ENCODE measurements at places on chromosomes 3 and 15. TPM values are rescaled to one million over a fixed set of nuclear protein-coding genes. Genes with fewer than 3 reads are reported as not detected.

DNA sequence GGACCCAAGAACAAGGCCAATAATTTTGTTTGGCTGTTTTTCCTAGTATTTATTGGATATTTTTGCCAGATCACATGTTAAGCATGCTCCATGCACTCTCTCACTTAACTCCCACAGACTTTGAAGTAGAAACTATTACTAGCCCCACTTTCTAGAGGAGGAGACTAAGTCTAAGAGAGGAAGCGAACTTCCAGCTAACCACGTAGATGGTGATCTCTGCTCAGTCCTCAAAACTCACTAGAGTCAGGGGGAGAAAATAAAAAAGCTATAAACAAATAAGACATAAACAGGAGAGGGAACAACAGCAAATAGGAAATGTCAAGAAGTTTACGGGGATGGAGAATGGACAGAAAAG lies 481.0 kb upstream of the PROK2 start:
- H3K4me1 ChIP-seq = peaks cover 42% of the 10 kb centered on the region
- peak overlapping the region; percentile 7 for H3K4me3 ChIP-seq
- no peak for DNase-seq
- peak overlapping the region; percentile 56 for H3K27ac ChIP-seq

DNA sequence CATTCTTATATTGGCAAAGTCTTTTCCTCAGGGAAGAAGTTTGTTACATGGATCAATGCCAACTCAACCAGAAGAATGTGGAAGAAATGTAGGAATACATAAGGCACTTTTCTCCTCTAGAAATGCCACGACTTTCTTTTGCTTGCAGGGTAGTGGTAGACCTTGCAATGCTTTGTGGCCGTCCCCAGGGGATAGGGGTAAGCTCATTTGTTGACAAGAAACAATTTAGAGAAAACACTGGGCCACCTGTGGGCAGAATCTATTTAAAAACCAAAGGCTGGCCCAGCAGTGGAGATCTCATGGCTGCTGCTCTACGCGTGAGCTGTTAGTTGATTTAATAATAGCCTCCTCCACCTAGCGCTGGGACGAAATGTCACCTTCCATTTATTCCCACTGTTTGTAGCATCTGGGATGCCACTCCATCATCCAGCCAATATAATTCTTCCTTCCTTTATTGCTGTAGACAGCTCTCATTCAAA lies 64.6 kb upstream of the PFN2 start:
- no peak overlapping the region for H3K27ac ChIP-seq
- H3K4me1 ChIP-seq = peaks cover 2% of the 10 kb centered on the region
- no peak for DNase-seq
- no peaks in the 10 kb centered on the region for H3K36me3 ChIP-seq

GRCh38 chr3:112247350-112247749 lies 46.7 kb downstream of the SLC9C1 start:
- no peak for DNase-seq
- H3K36me3 ChIP-seq = no peaks in the 10 kb centered on the region
- no peak overlapping the region for H3K27ac ChIP-seq

DNA sequence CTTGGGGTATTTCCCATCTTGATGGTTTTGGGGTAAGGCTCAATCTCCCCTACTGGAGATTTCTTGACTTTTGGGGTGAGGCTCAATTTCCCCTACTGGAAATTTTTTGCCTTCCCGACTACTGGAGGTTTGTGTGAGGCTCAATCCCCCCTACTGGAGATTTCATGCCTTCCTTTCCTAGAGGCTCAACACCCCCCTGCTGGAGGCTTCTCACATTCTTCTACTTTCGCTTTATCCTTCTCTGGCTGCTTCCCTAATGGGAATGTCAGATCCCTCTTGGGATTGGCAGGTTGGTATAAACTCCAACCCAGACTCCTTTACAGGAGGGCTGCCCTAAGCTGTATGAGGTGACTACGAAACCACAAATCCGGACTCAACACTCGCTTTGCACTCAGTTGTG lies 49.2 kb downstream of the KATNBL1 start:
- peaks cover 95% of the 10 kb centered on the region for H3K36me3 ChIP-seq
- no peaks in the 10 kb centered on the region for H3K27me3 ChIP-seq
- DNase-seq = no peak
- no peak overlapping the region for H3K27ac ChIP-seq
- no peak overlapping the region for H3K4me3 ChIP-seq

GRCh38 chr3:58095603-58096138 lies 87.4 kb downstream of the FLNB start:
- DNase-seq = no peak
- no peak overlapping the region for H3K4me3 ChIP-seq

GRCh38 chr3:98099848-98100247 lies 12.9 kb downstream of the OR5AC2 start:
- H3K27ac ChIP-seq = no peak overlapping the region
- DNase-seq = no peak
- no peaks in the 10 kb centered on the region for H3K4me1 ChIP-seq
- H3K36me3 ChIP-seq = no peaks in the 10 kb centered on the region

The ATP8B4 gene
- total RNA-seq = 75.3 TPM

GRCh38 chr15:93932164-93932776 lies 299.1 kb upstream of the MCTP2 start:
- no peak for DNase-seq
- H3K36me3 ChIP-seq = no peaks in the 10 kb centered on the region
- H3K27me3 ChIP-seq = peaks cover 3% of the 10 kb centered on the region
- no peak overlapping the region for H3K4me3 ChIP-seq
- no peak overlapping the region for H3K27ac ChIP-seq
- H3K4me1 ChIP-seq = peaks cover 12% of the 10 kb centered on the region

- no peak overlapping the region for H3K27ac ChIP-seq
- H3K4me1 ChIP-seq = peaks cover 14% of the 10 kb centered on the region
- peaks cover 59% of the 10 kb centered on the region for H3K27me3 ChIP-seq
- no peaks in the 10 kb centered on the region for H3K36me3 ChIP-seq
- no peak overlapping the region for H3K4me3 ChIP-seq
- DNase-seq = no peak
Measured at GRCh38 chr15:76065245-76065644, 5.5 kb downstream of the TMEM266 start.

DNA sequence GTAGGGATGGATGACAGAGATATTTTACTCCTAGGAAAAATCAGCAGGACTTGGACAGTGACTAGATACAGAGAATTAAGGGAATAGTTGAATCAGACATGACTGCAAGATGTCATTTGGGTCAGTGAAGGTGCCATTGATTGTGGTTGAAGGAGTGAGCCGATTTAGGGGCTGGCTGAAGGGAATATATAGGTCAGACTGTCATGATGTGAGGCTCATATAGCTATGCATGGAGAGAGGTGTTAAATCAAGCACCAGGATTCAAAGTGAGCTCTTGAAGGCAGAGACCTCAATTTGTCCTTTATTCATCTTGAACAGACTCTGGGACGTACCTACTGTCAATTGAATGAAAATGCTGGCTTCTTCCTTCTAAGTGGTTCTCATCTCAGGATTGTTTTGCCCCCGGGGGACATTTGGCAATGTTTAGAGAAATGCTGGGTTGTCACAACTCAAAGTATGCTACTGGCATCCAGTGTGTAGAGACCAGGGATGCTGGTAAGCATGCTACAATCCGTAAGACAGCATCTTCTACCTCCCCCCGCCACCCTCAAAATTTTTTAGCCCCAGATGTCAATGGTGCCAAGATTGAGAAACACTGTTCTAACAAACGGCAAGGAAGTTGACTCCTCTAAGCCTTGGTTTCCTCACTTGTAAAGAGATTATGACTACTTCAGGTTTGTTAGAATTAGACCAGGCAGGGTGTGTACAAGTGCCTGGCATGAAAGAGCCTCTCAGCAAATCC lies 7.8 kb downstream of the ATP2C1 start:
- H3K27ac ChIP-seq = no peak overlapping the region
- no peak for DNase-seq
- H3K36me3 ChIP-seq = peaks cover 7% of the 10 kb centered on the region
- H3K4me1 ChIP-seq = peaks cover 38% of the 10 kb centered on the region
- no peaks in the 10 kb centered on the region for H3K27me3 ChIP-seq

GRCh38 chr3:169966951-169967915 lies 626 bp downstream of the SEC62 start:
- peak overlapping the region; percentile 91 for H3K4me3 ChIP-seq
- H3K27ac ChIP-seq = peak overlapping the region; percentile 99
- peaks cover 5% of the 10 kb centered on the region for H3K27me3 ChIP-seq

The GOLGA6D gene
- total RNA-seq = not detected

DNA sequence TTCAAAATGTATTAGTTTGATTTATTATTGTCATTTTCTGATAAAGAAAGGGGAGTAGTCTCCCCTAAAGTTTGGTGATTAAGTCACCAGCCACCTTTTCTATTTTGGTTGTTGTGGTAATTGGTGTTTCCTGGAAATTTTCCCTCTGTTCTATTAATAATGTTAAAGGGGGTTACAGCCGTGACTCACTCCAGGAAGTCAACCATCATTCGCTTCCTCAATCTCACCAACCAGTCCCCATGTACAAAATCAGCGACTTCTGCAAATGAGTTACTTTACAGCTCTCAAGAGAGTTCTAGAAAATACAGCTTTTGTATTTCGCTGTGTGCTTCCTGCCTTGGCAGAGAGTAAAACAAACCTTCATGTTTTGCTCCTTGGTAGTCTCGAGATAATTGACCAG lies 285.1 kb downstream of the LPP start:
- DNase-seq = peak; percentile 15
- H3K27ac ChIP-seq = peak overlapping the region; percentile 79
- H3K4me1 ChIP-seq = peaks cover 47% of the 10 kb centered on the region
- peaks cover 31% of the 10 kb centered on the region for H3K36me3 ChIP-seq
- H3K4me3 ChIP-seq = peak overlapping the region; percentile 45

- H3K4me1 ChIP-seq = no peaks in the 10 kb centered on the region
- no peaks in the 10 kb centered on the region for H3K36me3 ChIP-seq
- H3K4me3 ChIP-seq = no peak overlapping the region
- no peak overlapping the region for H3K27ac ChIP-seq
- no peaks in the 10 kb centered on the region for H3K27me3 ChIP-seq
Measured at GRCh38 chr3:162597226-162597625, 1100.6 kb downstream of the OTOL1 start.

DNA sequence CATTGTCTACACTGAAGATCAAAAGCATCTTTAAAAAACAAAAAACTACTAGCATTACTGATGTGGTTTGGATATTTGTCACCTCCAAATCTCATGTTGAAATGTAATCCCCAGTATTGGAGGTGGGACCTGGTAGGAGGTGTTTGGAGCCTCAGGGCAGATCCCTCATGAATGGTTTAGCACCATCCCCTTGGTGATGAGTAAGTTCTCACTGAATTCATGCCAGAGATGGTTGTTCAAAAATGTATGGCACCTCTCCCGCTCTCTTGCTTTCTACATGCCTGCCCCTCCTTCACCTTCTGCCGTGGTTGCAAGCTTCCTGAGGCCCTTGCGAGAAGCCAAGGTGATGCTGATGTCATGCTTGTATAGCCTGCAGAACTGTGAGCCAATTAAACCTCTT lies 136.6 kb upstream of the FHIT start:
- no peak for DNase-seq
- H3K27ac ChIP-seq = no peak overlapping the region

- H3K27ac ChIP-seq = peak overlapping the region; percentile 55
- no peak overlapping the region for H3K4me3 ChIP-seq
- H3K4me1 ChIP-seq = peaks cover 54% of the 10 kb centered on the region
- H3K36me3 ChIP-seq = peaks cover 8% of the 10 kb centered on the region
- DNase-seq = no peak
Measured at GRCh38 chr3:58041826-58042324, 33.7 kb downstream of the FLNB start.

The RARRES1 gene
- total RNA-seq = 0.21 TPM

GRCh38 chr15:100824211-100824610 lies 55.4 kb upstream of the ALDH1A3 start:
- H3K36me3 ChIP-seq = no peaks in the 10 kb centered on the region
- H3K4me1 ChIP-seq = no peaks in the 10 kb centered on the region
- H3K27me3 ChIP-seq = peaks cover 27% of the 10 kb centered on the region
- DNase-seq = no peak
- no peak overlapping the region for H3K27ac ChIP-seq
- H3K4me3 ChIP-seq = no peak overlapping the region

Data from activated T-helper 2 cell treated with anti-CD3 and anti-CD28 coated beads, Interferon-gamma antibody, Interleukin-2, Interleukin-4, amounts not matched to agents 10 μg/mL and 5 μg/mL and 100 μg/mL, durations not matched to agents 14 hours and 24 hours and 36 hours (primary cell).